A172 (cell line): ENCODE measurements at places on chromosomes 13 and 19. TPM values are rescaled to one million over a fixed set of nuclear protein-coding genes. Genes with fewer than 3 reads are reported as not detected.

The OBI1 gene
- total RNA-seq = 18.3 and 23.2 TPM in 2 replicates

The LHB gene
- not detected in 2 replicates for total RNA-seq

The KRI1 gene
- 7.4 and 9.5 TPM in 2 replicates for total RNA-seq

The C2CD4C gene
- total RNA-seq = 8.8 and 12.2 TPM in 2 replicates

The PEX11G gene
- total RNA-seq = 3.0 and 6.7 TPM in 2 replicates

The F10 gene
- 0.29 and 0.36 TPM in 2 replicates for total RNA-seq

DNA sequence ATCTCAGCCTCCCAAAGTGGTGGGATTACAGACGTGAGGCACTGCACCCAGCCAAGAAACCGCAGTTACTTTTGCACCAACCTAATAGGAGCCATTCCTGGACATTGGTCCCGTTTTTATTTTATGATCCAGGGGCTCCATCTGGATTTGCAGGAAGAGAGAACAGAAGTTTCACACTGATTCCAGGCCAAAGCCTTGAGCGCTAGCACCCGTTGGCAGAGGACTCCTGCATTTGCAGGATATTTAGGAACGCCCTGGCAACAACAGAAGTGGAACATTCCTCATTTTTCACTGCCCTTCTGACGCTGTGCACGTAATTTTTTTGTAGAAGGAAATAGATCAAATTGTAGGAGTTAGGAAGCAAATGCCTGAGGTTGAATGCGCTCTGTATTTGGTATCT, 11.7 kb upstream of the SULT2A1 start:
- no peak for DNase-seq

DNA sequence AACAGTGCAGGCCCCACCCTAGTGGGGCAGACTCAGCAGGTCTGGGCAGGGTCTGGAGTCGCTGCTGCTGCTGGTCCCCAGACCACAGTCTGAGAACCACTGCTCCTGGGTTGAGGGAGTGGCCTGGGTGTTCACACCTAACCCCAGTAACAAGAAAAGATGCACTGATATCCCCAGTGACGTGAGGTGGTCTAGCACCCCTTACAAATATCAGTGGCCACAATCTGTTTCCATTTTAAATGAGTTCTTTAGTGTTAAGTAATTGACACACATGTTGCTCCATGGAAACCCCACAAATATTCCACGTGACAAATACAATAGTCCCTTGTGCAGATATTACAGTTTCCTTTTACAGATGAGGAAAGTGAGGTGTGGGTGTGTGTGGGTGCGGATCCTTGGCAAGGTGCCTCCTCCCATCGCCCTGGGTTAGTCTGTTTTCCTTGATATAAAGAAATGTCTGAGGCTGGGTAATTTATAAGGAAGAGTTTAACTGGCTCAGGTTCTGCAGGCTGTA, 96.3 kb upstream of the GPR183 start:
- DNase-seq = no peak

- no peak for DNase-seq
Measured at GRCh38 chr13:96684907-96685306, 309.4 kb downstream of the OXGR1 start.

GRCh38 chr19:10262771-10263170, 8.1 kb upstream of the ICAM1 start:
- peak; percentile 60 for DNase-seq

DNA sequence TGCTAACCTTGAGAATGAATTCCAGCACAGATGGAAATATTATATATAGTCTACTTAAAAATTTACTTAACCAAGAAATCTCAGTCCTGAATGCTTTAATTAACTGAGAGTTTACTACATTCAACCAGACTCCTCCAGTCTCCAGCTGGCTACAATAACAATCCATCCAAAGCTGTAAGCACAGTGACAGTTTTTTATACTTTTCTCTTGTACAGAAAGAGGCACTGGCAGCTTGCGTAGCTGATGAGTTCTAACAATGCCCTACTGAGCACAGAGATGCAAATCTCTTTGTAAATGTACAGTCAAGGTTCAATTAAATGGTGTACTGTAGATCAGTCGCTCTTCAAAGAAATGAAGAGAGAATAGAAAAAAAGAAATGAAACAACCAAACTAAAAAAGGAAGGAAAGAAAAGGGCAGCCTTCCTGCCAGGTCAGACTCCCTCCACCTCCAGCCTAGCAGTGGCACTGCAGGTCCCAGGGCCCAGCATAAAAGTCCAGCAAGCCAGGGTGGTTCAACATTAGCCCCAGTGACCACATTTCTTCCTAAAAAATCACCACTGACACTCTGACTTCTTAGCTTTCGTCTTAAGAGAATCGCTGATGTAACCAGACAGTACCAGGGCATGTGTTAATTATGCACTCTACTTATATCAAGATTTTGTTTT, 88.4 kb downstream of the SACS start:
- DNase-seq = no peak

DNA sequence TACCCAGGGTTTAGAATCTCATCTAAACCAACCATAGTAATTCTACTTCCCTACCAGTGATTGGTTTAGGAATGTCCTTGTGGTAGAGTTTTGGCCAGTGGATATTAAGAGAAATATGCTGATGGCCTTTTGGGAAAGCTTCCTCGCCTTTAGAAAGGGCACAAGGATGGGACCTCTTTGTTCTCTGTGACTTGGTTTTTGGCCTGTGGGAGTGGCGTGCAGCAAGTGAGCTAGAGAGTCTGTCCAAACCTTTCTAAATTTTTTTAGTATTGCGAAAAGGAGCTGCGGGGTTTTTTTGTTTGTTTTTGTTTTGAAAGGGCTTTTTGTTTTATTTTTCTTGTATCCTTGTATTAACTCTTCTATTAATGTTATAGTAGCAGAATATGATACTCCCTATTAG, 20.6 kb downstream of the USPL1 start:
- no peak for DNase-seq

- no peak for DNase-seq
Measured at GRCh38 chr13:21619633-21620220, 15.8 kb upstream of the MICU2 start.

GRCh38 chr13:33536601-33537000, 251.0 kb upstream of the STARD13 start:
- no peak for DNase-seq

DNA sequence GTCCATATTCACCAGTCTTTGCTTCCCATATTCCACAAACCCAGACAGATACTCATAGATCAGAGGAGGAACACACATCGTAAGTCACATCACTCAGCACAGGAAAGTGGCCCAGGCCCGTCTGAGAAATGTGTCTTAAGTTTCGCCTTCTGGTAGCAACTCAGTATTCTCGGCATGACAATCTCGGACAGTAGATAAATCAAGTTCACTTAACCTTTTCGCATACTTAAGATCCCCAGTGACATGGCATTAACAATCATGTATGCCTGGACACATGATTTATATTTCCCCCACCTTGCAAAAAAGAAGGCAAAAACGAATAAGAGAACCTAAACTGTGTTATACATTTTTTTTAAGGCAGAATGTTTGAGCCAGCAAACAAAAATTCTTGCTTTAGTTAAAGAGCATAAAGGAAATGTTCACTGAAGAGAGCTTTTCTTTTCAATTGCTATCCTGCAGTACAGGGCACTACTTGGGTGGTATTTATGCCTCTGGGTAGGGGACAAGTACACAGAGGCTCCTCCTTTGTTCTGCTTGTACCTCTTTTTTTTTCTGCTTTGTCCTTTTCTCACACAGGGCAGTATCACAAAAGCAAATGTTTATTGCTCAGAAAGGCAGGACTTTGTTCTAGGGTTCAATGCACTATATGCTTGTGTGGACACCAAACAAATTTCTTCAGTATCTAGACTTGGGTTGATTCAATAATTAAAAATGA, 360.6 kb downstream of the TDRD3 start:
- no peak for DNase-seq

DNA sequence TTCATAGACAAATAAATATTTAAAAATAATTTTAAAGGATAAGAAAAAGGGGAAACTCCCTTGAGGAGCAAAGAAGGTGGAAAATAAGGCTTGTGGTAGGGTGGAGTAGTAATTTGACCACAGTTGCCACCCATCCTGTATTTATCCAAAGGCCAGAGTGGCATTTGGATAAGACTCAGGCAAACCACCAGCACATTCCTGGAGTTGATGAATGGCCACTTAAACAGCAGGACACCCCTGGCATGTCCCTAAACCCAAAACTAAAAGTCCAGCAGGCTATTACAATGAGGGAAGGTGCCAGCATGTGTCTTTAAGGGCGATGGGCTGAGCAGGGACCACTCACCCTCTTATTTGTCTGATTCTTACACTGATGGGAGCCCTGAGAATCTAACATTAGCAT, 9.8 kb upstream of the FRY start:
- DNase-seq = peak; percentile 70

DNA sequence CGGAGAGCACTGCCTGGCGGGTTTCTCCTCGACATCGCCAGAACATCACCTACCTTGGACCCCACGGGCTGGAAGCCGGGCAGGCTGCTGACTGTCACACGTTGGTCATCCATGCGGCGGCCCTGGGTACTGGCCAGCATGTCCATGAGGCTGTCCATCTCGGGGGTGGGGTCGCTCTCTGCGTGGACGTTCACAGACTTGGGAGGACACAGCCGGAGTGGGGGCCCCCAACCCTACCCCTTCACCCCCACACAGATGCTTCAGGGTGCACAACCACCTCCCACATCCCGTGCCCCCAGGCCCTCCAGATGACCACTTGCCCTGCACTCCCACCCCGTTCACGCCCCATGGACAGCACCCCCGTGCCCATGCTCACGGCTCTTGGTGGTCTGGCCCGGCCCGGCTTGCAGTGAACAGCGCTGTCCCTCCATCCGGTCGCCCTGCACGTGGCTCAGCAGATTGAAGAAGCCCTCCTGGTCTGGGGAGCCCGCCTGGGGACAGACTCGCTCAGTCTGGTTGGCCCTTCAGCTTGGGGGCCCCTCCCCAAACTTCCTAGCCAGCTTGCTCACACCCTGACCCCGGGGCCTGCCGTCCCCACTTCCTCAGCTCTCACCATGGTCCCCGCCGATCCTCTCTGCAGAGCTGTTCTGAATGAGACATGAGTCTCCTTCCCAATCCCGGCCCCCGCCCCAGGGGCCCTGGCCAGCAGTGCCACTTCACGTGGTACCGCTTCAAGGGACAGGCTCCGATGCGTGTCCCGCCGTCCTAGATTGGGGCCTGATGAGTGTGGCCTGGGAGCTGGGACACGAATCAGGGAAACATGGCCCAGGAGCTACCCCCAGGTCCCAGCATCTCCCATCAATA, 947 bp downstream of the PCP2 start:
- no peak for DNase-seq

DNA sequence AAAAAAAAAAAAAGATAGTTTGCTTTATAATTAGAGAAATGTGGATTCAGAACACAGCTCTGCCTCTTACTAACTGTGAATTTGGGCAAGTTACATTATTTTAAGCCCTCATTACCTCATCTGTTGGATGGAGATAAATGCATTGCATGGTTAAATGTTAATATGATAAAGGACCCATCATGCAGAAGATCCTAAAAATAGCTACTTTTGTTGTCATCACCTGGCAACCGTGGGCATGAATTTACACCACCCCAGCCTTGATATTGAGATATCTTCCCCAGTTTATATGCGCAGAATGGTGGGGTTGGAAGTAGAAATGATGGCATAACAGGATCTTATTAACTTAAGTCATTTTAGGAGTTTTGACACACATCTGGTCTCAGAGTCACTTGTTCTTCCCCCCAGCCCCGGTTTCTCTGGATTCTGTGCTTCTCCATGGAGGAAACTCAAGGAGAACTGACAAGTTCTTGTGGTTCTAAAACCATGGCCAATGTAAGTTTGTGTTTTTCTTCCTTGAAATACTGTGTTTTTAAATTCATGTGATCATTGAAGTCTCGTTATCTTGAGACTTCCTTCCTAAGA, 8.9 kb downstream of the ZNF546 start:
- no peak for DNase-seq

GRCh38 chr19:35882114-35882832, 13.9 kb downstream of the APLP1 start:
- DNase-seq = peak; percentile 64

GRCh38 chr13:94956417-94957110, 244.2 kb upstream of the SOX21 start:
- no peak for DNase-seq

GRCh38 chr13:40116008-40116407, 460.5 kb downstream of the COG6 start:
- DNase-seq = peak; percentile 79

DNA sequence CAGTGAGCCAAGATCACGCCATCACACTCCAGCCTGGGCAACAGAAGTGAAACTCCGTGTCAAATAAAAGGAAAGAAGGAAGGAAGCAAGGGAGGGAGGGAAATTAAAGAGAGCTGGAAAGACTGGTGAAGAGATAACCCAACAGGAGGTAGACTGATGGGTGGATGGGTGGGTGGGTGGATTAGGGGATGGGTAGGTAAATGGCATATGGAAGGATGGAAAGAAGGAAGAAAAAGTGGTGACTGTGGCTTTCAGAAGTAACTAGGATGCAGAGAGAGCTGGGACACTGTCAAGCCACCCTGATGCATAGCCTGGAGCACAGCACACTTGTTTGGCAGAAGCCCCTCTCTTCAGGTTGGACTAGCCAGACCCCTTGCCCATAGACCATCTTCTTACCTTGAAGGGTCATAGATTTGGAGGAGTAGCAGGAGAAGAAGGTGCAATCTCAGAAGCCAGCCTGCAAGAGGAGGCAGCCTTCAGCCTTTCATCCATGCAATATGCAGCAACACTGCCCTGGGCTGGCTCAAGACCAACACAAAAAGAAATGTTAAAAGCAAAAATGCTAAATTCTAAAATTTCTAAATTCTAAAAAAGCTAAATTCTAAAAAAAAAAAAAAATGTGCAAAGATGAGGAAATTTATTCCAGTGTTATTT, 5.1 kb downstream of the IQCN start:
- DNase-seq = no peak

DNA sequence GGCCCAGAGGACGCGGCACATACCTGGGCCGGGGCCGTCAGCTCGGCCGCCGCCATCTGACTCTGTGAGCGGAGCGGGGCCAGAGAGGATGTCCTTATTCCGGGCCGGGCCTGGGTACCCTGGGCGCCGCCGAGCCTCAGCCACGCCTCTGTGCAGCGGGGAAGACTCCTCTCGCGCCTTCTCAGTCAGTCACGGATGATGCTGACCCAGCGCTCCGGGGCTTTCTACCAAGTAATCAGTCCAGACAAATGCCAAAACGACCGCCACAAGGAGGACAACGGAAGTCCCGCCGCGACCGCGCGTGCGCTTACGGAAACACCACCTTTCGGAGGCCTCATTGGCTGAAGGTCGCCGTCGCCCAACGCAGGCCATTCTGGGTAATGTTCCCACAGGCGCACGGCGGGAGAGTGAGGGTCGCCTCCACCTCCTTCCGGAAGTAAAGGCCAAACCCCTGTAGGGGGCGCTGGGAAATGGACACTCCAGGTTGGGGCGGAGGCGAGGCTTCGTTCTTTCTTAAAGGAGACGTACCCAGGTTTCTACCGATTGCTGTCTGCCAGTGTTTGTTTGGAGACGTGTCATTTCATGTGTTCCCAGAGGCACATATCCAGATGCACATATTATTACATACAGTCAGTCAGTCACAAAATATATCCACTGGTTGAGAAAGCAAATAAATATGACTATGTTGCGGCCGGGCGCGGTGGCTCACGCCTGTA, at the start of gene ZNF256:
Gene ZNF256, minus strand, starts transcription at position 288 of the 716 bp plus-strand sequence. Its CDS starts 232 bp downstream, at position 56.
- peak; percentile 82 for DNase-seq

GRCh38 chr19:2984215-2984528, 6.8 kb downstream of the TLE6 start:
- DNase-seq = no peak

GRCh38 chr19:2949939-2950285, 5.1 kb upstream of the ZNF77 start:
- DNase-seq = peak; percentile 78
